Stimulated activated CD8-positive, alpha-beta memory T cell treated with anti-CD3 and anti-CD28 coated beads, Interleukin-2, amount 100 ng/mL, for 1 hour (primary cell): ENCODE measurements at places on chromosomes 2 and 18.

- DNase-seq, result no peak
These were observed 185.6 kb downstream of the LPIN1 start for GRCh38 chr2:11932048-11932512.

DNA sequence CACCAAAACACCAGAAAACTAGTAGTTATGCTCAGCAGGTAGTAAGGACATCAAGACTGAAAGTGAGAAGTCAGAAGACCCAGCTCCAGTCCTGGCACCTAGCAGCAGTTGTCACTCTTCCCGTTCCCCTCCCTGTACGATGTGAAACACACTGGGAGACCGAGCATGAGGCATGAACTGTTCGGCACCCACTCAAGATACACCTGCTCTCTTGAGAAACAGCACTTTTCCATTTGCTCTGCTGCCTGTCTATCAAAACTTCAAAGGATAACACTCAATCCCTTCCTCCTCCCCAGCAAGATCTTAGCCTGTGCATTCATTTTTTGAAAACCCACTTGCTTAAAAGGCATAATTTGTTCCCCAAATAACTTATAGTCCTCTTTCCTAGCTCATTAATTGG, 123.9 kb downstream of the PLEKHM3 start:
- DNase-seq, result no peak

DNA sequence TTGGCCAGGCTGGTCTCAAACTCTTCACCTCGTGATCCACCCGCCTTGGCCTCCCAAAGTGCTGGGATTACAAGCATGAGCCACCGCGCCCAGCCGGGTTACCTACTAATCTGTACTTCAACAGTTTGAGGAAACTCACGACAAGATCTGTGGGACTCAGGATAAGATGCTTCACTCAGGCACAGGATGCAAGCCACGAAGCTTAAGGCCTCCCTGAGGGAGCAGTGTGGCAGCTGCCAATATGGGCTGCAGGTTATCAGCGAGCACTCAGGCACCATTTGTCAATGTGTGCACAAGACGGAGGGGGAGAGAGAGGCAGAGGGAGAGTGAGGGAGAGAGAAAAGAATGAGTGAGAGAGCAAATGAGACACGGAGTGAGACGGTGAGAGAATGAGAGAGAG, 173.6 kb upstream of the RAB6C start:
- DNase-seq, result no peak

GRCh38 chr2:65228263-65228750, 676 bp downstream of the ACTR2 start:
- peak; percentile 23 for DNase-seq

DNA sequence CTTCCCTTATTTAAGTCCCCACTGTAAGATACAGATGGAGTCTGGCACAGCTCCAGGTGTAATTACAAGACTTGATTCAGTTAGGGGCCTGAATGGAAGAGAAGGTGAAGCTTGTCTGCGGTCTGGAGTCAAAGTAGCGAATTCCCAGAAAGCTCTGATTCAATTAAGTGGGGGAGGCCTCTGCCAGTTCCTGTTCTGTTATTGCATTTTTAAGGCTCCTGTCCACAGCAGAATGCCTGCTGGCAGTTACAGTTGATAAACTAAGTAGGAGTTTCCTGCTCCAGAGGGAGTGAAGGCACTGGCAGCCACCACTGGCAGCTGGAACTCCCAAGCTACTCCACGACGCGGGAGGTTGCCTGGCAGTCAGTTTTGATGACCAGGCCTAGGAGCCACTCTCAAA, 181.1 kb downstream of the SOCS6 start:
- no peak for DNase-seq

- peak; percentile 22 for DNase-seq
These were observed 23.6 kb upstream of the RBM44 start for GRCh38 chr2:237774811-237775553.

DNA sequence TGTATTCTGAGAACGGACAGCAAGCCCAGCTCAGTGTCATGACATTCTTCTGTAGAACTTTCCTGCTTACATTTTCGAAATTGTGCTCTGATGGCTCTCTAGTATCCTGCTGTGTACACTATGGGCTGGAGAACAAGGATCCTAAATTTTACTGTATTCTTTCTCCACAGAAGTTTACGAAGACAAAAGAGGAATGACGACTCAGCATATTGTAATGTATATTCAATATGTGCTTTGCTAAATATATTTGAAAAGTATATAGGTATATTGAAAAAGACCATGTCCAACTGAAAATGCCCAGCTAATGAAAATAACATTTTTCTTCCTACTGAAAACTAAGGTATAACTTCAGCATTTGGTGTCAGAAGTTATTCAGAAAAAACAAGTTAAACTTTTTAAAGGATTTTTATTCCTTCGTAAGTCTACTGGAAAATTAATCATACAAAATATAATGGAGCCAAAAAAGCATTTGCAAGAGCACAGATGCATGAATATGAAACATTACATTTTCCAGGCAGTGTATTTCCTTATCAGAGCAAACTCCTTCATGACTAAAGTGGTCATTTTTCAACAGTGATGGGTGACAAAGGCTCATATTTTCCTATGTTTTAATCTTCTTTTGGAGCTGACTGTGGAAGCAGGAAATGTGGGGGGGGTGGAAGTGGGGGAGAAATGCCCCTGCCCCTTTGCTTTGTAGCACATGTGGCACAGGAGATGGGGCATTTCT, 143.8 kb upstream of the THUMPD2 start:
- no peak for DNase-seq

- DNase-seq, result no peak
These were observed 492 bp downstream of the CHRNA1 start for GRCh38 chr2:174763780-174764179.

- no peak for DNase-seq
These were observed 136.7 kb downstream of the SP3 start for GRCh38 chr2:173828189-173829142.

GRCh38 chr2:17763641-17764333, 9.8 kb downstream of the GEN1 start:
- no peak for DNase-seq

- no peak for DNase-seq
These were observed 212.6 kb downstream of the SH3RF3 start for GRCh38 chr2:109341355-109342255.

GRCh38 chr2:127585270-127585807, 49.9 kb downstream of the MYO7B start:
- no peak for DNase-seq

DNA sequence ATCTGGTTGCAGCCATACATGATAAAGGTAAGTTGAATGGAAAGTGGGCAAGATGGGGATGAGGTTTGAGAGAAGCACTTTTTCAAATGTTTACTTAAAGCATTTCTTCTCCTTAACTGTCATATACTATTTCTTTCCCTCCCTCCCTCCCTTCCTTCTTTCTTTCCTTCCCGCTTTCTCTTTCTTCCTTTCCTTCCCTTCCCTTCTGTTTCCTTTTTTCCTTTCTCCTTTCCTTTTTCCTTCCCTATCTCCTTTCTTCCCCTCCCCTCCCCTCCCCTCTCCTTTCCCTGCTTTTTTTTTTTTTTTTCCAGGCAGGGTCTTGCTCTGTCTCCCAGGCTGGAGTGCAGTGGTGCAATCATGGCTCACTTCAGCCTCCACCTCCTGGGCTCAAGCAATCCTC, 5.6 kb downstream of the SLC3A1 start:
- DNase-seq, result no peak

- no peak for DNase-seq
These were observed 19.1 kb downstream of the PLA2R1 start for GRCh38 chr2:160043265-160043664.

DNA sequence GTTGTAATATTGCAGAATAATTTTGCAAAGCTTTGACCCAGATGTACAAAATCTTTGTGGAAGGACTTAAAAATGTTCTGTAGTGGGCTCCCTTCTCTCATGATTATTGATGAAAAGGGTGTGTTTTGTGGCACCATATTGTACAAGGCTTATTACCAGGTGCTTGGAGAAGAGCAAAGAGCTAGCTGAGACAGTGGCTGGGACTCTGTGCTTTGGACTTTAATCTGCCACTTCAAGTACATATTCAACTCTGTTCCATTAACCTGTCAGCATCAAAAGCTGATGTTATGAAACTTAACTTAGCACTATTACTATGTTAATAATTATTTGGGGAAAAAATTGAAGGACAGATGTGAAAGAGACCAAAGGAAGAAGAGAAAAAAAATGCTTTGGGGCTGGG, 31.0 kb downstream of the CCDC195 start:
- DNase-seq, result no peak

DNA sequence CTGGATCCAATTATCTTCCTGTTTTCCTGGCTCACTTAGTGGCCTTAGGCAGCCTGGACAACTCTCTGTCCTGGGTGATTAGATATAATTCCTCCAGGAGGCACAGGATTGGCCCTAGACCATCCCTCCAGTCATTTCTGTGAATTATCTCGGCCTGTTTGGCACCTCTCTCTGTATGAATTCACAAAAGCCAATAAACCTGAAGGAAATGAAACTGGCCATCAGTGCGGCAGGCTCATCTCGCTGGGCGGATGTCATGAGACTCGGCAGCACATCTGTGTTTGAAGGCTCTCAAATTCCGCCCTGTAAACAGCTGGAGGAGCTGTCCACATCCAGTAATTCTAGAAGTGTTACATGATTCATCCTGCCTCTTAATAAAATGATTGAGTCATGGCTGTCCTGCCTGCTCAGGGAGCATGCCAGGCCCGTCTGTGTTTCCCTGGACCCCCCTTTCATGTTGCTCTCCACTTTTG, 38.6 kb downstream of the ACOXL start:
- DNase-seq, result no peak
